Glutamatergic neuron (in vitro differentiated cells): ENCODE measurements at places on chromosomes 4 and X.

DNA sequence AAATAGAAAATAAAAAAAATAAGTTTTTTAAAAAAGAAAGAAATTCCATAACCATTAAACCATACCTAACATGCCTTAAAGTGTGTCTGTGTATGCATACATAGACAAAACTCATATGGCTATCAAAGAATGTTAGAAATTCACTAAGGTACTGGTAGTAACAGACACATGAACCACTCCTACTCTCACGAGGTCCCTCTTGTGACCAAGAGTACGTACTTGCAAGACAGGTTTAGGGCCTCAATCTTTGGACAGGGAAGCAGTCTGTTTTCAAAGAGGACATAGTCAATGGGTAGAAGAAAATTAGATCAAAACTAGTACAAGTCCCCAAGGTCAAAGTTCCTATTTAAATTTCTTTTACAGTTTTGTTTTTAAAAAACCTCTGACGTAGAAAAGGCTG, 117.3 kb downstream of the CHM start:
- no peak for DNase-seq

GRCh38 chr4:109989044-109989443, 76.4 kb downstream of the EGF start:
- no peak for DNase-seq

GRCh38 chrX:46447384-46447783, 97.8 kb downstream of the ZNF674 start:
- no peak for DNase-seq

DNA sequence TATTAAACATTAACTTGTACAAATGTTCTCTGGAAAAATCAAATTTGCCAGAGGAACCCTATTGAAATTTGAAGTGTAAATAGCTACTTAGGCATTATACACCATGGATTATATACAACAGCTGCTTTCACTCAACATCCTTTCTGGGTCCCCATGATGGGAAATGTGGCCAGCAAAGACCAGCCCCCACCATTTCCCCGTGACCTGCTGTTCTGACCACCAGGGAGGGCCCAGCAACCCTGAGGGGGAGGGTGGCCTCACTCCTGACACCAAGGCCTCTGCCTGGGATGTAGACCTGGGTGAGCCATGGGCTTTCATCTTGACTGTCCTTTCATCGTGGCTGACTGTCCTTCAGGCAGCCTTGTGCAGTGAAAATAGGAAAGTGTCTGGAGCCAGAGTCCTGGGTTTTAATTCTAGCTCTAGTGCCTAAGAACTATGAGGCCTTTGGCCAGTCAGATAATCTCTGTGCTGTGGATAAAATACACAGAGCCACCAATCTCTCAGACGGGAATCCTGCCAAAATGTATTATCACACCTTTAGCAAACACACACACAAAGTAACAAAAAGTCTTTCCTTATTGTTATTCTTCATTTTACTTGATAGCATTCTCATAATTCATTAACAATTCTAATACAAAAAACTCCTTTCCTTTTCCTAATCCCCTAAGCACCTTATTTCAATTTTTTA, 45.1 kb downstream of the NR3C2 start:
- no peak for DNase-seq
